ENCODE measurements at places on chromosomes 7 and 10.

DNA sequence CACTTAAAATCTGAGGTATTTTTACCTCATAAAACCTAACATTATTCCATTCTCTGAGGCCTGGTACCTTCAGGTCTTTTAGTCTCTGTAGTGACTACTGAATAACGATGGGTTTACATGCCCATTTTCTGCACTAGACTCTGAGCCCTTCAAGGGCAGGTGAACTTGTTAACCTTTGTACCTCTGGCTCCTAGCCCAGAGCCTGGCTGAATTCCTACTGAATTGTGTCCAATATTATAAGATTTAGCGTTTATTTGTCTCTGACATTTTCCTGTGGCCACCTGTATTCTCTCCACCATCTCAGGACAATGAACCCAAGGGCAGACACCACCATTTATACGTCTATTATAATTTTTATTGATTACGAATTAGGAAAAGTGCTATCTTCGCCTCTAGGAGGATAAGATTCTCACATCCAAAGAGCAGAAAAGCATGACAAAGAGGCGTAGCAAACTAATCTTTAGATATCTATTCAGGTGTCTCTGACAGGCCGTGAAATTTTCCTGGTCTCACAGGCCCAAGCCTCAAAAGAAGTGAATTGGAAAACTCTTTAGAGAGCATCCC is 27.9 kb upstream of the HNRNPH3 start:
- no peak for DNase-seq

DNA sequence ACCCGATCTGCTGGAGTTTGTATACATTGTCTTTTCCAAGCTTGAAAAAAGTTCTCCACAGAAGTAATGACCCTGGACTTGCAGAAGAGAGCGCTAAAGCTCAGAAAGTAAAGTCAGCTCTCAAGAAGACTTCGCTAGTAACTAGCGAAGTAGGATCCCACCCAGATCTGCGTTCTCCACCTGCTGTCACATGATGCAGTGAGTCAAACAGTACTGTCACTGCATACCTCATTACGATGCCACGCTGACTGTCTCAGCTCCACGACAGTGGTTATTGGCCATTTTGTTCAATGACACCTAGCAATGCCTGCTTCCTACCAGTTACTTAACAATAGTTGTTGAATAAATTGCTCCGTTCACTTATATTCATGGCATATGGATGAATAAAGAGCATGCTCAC is 29.7 kb upstream of the SEC61G start:
- DNase-seq, result no peak

- no peak for DNase-seq
Measured at GRCh38 chr7:155193716-155194115, 104.0 kb upstream of the INSIG1 start.

DNA sequence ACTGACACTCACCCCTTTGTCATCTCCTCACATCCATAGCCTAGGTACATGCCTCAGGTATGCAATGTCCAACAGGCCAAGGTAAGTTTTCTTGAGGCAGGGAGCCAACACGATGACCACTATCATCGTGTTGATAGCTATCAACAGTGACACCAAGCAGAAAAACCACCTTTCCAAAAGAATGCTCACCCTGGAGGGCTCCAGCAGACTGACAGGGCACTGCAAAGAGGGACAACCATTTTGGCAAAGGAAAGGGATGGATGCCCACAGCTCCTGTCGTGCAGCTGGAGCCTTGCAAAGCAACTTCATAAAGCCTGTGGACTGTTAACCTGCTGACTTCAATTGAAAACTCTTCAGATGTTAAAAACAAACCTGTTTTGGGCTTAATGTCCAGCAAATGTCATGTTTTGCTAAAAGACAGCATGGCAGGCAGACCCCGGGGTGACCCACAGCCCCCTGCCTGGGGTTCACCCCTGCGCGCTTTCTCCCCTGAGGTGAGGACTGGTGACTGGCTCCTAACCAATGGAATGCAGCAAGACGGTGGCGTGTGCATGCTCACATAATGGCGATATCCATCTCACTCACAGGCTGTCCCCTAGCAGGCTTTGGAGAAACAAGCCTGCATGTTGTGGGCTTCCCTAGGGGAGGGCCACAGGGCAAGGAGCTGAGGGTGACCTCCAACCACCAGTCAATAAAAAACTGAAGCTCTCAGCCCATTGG is 293.8 kb downstream of the TCERG1L start:
- DNase-seq, result no peak

DNA sequence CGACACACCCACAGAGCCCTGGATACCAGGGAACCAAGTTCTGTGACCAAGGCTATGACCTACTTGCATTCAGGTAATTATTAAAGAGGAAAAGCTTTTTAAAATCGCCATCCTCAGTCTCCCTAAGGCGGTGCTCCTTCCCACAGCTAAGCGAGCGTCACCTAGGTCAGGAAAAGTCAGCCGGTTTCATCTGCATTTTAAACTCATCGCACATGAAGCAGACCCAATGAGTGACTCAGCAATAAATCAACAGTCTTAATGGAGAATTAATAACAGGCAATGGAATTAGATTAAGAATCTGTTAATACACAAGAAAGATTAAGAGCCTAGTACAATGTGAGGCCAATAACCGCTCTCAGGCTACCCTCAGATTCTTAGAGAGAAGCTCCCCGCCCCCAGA is 59.2 kb downstream of the HSPA12A start:
- DNase-seq, result no peak

DNA sequence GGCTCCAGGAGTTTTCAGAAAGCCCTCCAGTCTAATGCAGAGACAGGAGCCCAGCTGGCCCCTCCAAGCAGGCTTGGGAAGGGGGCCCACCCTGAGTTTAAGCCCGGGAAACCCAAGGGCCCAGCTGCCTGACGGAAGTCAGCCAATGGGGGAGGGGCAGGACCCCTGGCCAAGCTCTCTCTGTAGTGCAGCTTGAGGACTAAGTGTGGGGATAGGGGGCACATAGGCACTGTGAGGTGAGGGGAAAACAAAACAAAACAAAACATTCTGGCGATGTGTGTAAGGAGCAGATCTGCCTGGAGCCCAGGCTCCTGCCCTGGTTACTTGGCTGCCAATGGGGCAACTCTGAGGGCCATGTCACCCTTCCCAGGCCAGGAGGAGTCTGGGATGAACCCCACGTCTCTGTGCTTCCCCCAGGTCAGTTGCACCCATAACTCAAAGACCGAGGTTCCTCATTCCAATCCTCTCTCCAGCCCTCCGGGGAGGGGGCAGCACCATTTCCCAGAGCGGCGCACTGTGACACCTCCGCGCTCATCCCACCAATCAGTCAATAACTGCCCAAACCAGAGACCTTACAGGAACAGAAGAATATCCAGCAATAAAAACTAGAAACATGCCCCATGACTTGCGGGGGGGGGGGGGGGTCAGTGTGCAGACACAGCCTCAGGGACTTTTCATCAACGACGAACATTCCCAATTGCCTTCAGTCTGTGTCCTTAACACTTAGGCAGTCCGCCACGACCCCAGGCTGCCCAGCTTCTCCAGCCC is 1.7 kb downstream of the CXCL12 start:
- DNase-seq, result no peak

- DNase-seq, result no peak
Measured at GRCh38 chr10:128298587-128298986, 172.4 kb upstream of the MKI67 start.

- DNase-seq, result no peak
Measured at GRCh38 chr7:15963206-15963605, 276.7 kb upstream of the MEOX2 start.

DNA sequence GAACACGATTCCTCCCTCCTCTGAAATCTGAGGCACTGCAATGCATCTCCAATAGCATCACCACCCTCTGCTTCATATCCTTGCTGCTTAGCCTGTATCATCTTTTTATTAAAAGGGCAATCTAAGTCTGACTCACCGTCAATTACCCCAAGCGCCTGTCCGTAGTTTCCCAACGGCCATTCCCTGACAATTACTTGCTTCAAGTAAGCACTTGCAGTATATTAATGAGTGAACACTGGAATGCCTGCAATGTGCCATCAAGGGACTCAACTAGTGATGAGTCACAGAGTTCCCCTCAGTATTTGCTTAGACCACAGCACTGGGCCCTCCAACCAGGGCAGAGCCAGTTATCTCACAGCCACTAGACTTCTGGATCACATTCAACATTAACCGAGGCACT is 19.5 kb upstream of the PPP1R3C start:
- no peak for DNase-seq

GRCh38 chr7:37289781-37290180 is 158.9 kb downstream of the ELMO1 start:
- no peak for DNase-seq

DNA sequence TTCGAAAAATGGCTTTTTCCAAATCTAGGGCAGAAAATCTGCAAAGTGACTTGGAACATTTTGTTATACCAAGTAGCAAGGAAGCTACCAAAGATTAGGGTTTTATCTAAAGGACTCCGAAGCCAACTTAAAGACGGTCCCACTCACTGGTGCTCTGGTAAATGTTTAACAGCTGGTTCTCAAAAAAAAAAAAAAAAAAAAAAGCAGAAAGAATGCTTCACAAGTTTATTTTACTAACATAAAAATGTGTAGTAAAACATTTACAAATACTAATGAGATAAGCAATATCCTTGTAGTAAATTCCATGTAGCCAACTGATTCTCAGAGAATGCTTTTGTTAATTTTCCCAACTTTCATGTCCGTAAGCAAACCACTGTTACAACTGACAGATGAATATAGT is 38.4 kb downstream of the TAF3 start:
- DNase-seq, result no peak

GRCh38 chr10:408236-408635 is 273.0 kb downstream of the ZMYND11 start:
- DNase-seq, result no peak

GRCh38 chr10:94005050-94005449 is 11.3 kb downstream of the PLCE1 start:
- DNase-seq, result no peak

GRCh38 chr7:88165697-88166096 is 54.1 kb downstream of the SRI start:
- DNase-seq, result no peak

All from cerebellar nuclear complex (tissue), 1 donor.